Small intestine (tissue), 16 donors: ENCODE measurements at places on chromosomes 4 and X. TPM values are rescaled to one million over a fixed set of nuclear protein-coding genes. Genes with fewer than 3 reads are reported as not detected.

UGT8 gene
- 105 TPM for polyA plus RNA-seq

MUC7 gene
- not detected for polyA plus RNA-seq

IL2 gene
- 0.62 TPM for polyA plus RNA-seq

GRCh38 chr4:10095296-10095991, 21.2 kb downstream of the WDR1 start:
- no peak overlapping the region for H3K4me3 ChIP-seq
- H3K36me3 ChIP-seq = peaks cover 100% of the 10 kb centered on the region
- H3K27ac ChIP-seq = peak overlapping the region; percentile 87
- DNase-seq = no peak
- no peaks in the 10 kb centered on the region for H3K27me3 ChIP-seq
- H3K4me1 ChIP-seq = peaks cover 1% of the 10 kb centered on the region

- H3K27me3 ChIP-seq = no peaks in the 10 kb centered on the region
- H3K27ac ChIP-seq = no peak overlapping the region
- H3K4me3 ChIP-seq = no peak overlapping the region
- DNase-seq = peak; percentile 70
Observed at GRCh38 chr4:109846395-109847098, 1.4 kb upstream of the LRIT3 start.

DNA sequence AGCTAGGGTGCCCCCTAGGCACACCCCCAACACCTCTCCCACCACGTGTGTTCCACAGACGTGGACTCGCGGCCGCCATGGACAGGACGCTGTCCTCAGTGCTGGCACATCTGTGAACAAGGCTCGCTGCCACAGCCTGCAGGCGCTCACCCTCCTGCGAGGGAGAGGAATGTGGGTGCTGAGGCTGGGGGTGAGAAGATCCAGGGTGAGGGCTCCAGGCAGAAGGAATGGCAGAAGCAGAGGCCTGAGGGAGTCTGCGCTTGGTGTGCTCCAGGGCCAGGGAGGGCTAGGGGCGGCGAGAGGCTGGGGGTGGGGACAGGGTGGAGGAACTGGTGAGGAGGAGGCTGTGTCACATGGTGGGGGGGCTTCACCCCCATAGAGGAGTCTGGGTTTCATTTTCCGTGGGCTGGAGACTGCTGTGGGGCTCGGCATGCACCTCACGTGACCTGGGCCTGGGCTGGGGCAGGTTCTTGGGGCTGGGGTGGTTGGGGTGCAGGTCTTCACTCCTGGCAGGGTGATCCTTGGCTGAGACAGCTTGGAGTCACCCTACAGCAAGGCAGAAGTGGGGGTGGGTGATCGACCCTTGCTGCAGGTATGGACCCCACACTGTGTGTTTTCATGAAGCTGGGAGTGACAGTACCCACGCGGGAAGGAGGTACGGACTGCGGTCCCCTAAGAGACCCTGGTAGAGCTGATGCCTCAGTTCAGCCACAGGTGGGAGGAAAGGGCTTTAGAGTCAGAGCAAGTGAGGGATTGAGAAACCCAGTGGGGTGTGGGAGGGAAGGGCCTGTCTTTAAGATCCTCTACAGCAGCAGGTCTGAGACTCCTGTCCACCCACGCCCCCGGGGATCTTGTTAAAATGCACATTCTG, 103.7 kb downstream of the PSAPL1 start:
- no peaks in the 10 kb centered on the region for H3K36me3 ChIP-seq
- no peak for DNase-seq

DNA sequence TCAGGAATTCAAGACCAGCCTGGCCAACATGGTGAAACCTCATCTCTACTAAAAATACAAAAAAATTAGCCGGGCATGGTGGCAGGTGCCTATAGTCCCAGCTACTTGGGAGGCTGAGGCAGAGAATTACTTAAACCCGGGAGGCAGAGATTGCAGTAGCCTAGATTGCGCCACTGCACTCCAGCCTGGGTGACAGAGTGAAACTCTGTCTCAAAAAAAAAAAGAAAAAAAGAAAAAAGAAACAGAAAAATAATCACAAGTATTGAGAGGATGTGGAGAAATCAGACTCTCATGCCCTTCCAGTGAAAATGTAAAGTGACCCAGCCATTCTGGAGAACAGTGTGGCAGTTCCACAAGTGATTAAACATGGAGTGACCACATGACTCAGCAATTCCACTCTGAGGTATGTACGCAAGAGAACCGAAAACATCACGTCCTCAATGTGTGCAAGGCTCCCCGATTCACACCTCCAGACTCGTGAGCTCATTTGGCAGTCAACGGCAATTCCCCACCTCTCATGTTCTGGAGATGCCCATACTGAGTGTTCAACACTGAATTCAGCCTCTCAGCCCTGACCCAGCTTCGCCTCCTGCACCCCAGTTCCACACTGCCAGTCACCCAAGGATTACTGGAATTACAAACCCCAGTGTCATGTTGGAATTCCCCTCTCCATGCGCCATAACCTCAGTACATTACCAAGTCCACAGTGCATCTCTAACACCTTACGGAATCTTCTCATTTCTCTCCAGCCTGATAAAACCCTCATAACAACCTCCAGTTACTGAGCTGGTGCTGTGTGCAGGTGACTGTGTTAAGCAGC, 21.1 kb downstream of the ACOX3 start:
- no peak overlapping the region for H3K27ac ChIP-seq
- H3K27me3 ChIP-seq = no peaks in the 10 kb centered on the region
- no peaks in the 10 kb centered on the region for H3K4me1 ChIP-seq
- no peak for DNase-seq
- H3K4me3 ChIP-seq = no peak overlapping the region

GRCh38 chr4:143302536-143302935, 34.1 kb upstream of the GAB1 start:
- H3K4me1 ChIP-seq = no peaks in the 10 kb centered on the region
- no peaks in the 10 kb centered on the region for H3K27me3 ChIP-seq
- no peak overlapping the region for H3K4me3 ChIP-seq
- H3K36me3 ChIP-seq = no peaks in the 10 kb centered on the region

DNA sequence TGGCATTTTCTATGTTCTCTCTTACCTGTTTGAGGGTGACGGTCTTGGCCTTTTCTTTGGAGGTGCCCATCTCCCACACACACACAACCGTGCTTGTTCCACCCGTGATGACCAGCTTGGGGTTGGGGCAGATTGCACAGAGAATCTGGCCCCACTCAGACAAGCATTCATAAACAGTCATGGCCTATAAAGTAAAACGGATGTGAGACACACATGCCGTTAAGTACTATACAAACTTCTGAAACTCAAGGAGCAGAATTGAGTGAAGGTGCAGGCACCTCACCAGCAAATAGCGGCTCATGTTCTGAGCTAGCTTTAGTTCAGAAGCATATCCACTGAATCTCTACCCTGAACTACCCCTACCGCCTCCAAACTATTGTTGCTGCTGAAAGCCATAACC, 107.6 kb downstream of the CDS1 start:
- H3K4me3 ChIP-seq = no peak overlapping the region
- no peak overlapping the region for H3K27ac ChIP-seq
- no peaks in the 10 kb centered on the region for H3K27me3 ChIP-seq
- no peak for DNase-seq
